Fibroblast of skin of abdomen (primary cell): ENCODE measurements at places on chromosomes 16 and 17.

- DNase-seq, result no peak
Measured at GRCh38 chr17:1899403-1900000, 69.7 kb downstream of the RPA1 start.

- no peak for DNase-seq
Measured at GRCh38 chr17:31608659-31609254, 217.3 kb downstream of the RAB11FIP4 start.

DNA sequence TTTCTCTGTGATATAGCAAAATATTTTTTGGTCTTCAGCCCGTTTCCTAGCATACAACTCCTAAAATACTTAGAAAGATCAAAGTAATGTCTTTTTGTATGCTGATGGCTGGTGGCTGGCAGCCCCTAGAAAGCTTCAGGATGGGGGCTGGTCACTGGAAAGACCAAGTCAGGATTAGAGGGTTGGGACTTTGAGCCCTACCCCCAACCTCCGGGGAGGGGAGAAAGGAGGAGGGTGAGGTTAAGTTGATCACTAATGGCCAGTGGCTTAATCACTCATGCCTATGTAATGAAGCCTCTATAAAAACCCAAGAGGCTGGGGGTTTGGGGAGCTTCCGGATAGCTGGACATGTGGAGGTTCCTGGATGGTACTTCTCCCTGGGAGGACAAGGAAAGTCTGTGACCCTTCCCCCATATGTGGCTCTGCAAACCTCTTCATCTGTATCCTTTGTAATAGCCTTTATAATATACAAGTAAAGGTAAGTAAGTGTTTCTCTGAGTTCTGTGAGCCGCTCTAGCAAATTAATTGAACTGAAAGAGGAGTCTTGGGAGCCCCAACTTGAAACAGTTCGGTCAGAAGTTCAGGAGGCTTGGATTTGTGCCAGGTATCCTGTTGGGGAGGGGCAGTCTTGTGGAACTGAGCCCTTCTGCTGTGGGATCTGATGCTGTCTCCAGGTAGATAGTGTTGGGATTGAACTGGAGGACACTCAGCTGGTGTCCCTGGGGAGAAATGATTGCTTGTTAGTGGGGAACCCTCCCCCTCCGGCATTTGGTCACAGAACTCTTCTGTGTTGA lies 3.5 kb downstream of the SLC7A6 start:
- no peak for DNase-seq

DNA sequence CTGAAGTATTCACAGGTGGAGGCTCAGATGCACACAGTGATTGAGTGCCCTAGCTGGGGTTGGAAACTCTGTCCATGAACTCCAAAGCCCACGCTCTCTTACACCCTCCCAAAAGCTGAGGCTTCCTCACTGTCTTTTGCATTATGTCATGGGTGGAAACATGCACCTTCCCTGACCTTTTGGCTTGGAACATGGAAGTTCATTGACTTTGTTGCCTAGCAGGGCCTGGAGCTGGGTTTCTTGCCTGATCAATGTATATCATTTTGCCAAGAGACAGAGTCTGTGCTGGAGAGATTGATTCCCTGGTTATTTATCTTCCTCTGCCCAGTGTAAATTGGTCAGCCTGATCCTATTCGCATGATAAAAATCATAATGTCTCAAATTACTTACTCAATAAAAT lies 558.4 kb downstream of the MAF start:
- no peak for DNase-seq

GRCh38 chr16:79770244-79771064 lies 169.9 kb upstream of the MAF start:
- peak; percentile 91 for DNase-seq
